Endothelial cell of coronary artery (primary cell): ENCODE measurements at places on chromosomes 11 and 22. TPM values are rescaled to one million over a fixed set of nuclear protein-coding genes. Genes with fewer than 3 reads are reported as not detected.

Gene USH1C
- total RNA-seq, result not detected in 2 replicates

Gene HBG1
- total RNA-seq, result not detected in 2 replicates

Gene ACR
- total RNA-seq, result 0.19 and 0.27 TPM in 2 replicates

Gene CD3G
- total RNA-seq, result not detected in 2 replicates

Gene DDX6
- 112 and 118 TPM in 2 replicates for total RNA-seq

Gene TMEM258
- 107 and 134 TPM in 2 replicates for total RNA-seq

Gene CD81
- total RNA-seq, result 148 and 282 TPM in 2 replicates
